ENCODE measurements at places on chromosomes 3 and 15.

- DNase-seq: no peak
Observed at GRCh38 chr15:93319121-93319814, 230.3 kb upstream of the RGMA start.

- DNase-seq: no peak
Observed at GRCh38 chr3:73538486-73538885, 86.3 kb downstream of the PDZRN3 start.

GRCh38 chr3:55413236-55413635 lies 73.9 kb downstream of the WNT5A start:
- DNase-seq: no peak

DNA sequence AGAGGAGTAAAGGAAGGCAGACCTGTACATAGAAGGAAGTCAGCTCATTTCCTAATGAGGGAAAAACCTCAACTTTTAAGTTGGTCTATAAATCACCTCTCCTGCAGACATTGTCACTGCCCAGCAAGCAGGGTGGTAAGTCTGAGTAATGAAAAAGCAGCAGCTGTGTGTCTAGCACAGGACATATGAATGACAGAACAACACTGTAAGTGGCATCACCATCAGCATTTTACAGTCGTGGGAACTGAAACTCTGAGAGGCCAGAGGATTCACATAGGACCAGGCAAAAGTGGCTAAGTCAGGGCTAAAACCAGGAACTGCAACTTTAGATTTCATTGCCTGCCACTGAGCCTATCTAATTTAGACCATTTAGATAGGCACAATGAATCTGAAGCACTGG lies 235.6 kb downstream of the CLSTN2 start:
- no peak for DNase-seq

GRCh38 chr3:157113832-157114505 lies 46.0 kb downstream of the CCNL1 start:
- DNase-seq: no peak

GRCh38 chr15:83053151-83053550 lies 13.9 kb downstream of the BTBD1 start:
- DNase-seq: no peak

DNA sequence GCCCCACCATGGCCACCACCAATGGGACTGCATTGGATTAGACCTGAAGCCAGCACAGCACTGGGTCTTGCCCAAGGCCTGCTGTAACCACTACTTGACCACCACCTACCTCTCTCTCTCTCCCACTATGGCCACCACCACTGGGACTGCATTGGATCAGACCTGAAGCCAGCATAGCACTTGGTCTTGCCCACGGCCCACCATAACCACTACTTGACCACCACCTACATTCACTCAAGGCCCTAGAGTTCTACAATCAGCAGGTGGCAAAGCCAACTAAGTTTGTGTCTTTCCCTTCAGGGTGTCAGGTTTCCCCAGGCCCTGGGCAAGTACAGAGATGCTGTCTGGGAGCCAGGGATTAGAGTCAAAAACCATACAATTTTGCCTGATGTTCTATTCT lies 57.6 kb downstream of the ESYT3 start:
- no peak for DNase-seq
